ENCODE measurements at places on chromosomes 5 and 9.

- DNase-seq = no peak
These were observed 14.9 kb downstream of the DEPDC1B start for GRCh38 chr5:60685028-60685427.

DNA sequence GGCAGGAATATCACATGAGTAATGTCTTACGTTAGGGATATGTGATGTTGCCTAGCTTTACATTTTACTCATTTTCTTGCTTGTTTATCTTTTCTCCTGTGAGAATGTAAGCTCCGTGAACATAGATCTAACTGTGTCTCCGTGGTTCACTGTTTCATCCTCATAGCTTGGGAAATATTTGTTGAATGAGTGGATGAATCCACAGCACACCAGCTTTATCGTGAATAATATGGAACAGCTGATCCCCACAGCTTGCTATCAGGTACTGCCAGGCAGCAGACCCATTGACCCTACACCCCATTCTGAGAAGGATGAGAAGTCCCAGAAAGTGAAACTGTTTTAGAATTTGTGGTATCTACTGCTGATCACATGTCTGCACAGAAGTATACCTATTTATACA lies 106.8 kb upstream of the FBN2 start:
- DNase-seq = no peak

- no peak for DNase-seq
These were observed 43.0 kb upstream of the COL15A1 start for GRCh38 chr9:98900725-98901124.

GRCh38 chr5:96243203-96243602 lies 189.8 kb downstream of the PCSK1 start:
- no peak for DNase-seq

- DNase-seq = no peak
These were observed 152.9 kb downstream of the AUH start for GRCh38 chr9:91208837-91209236.

DNA sequence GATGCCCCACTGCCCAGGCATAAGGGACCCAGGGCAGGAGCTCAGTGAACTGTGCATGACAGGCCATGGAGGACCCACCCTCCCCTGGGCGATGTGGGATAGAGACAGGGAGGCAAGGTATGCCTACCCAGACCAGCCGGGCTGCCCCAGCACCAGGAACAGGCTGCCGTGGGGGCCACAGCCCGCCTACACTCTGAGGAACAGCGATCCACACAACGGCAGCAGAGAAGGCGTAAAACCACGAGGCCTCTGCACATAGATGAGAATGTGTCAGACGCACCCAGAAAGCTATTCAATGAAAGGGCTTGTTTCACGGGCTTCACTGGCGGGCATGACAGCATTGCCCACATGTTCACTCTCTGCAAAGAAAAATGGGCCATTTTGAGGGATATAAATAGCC lies 49.5 kb downstream of the SEMA4D start:
- no peak for DNase-seq

DNA sequence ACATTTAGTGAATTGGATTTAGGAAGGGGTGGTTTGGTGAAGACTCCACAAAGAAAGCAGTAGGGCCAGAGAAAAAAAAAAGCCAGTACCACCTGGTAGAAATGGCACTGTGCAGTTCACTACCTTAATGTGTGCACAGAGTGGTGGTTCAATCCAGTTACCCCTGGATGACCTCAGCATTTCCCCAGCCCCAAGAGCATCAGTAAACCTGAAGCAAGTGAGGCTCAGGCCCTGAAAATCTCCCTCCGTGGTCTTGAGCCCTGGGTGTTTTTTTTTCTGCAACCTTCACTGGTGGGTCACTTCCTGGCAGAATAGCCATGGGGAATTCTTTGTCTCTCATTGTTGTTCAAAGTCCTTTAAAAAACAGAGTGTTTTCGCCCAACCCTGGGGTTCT lies 202.9 kb downstream of the GADD45G start:
- no peak for DNase-seq

DNA sequence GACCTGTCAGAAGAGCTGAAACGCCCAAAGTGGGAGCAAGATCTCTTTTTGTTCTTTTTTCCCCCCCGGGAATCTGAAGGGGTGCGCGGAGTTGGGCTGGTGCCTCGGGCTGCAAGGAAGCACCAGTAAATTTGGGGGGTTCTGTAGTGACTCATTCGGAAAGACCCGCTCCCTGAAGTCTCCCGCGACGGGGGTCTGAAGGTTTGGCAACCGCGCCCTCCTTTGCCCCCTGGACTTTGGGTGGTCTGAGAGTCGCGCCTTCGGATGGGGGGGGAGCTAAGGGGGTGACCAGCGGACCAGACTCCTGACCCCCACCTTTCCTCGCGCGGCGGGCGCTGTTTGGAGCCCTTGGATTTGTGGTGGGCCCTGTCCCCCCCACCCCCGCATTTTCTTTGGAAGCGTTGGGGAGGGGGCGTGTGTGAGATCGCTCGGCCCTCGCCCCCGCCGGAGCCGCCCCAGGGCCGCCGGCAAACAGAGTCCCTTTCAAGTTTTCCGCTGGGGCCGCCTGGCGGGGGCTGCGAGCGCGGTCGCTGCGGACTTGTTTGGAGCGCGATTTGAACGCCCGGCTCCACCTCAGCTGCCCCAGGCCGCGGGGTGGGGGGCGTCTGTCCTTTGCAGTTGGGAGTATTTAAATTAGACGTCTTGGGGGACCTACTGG lies 2.0 kb downstream of the CXXC5 start:
- DNase-seq = peak; percentile 81

GRCh38 chr9:130692321-130692720 lies 1.3 kb upstream of the EXOSC2 start:
- DNase-seq = no peak

DNA sequence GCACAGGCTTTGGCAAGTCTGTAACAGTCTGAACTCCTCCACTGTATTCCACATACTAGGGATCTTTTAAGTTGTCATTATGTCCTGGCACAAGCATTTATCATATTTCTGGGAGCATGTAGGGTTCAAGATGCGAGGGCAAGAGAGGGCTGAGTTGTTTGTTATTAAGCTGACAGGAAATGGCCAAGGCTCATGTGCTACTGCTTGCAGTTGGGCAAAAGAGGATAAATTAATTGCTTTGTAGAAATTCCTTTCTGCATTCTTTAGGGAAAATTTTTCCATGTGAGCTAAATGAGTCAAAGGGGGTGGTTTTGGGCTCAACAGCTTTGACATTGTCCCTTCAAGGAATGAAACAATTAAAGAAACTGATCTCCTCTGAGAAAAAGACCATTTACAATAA lies 35.4 kb downstream of the DOCK8 start:
- no peak for DNase-seq

- no peak for DNase-seq
These were observed 512 bp downstream of the GRIN3A start for GRCh38 chr9:101737705-101738565.

GRCh38 chr5:98839469-98840383 lies 66.3 kb downstream of the RGMB start:
- DNase-seq = peak; percentile 22

DNA sequence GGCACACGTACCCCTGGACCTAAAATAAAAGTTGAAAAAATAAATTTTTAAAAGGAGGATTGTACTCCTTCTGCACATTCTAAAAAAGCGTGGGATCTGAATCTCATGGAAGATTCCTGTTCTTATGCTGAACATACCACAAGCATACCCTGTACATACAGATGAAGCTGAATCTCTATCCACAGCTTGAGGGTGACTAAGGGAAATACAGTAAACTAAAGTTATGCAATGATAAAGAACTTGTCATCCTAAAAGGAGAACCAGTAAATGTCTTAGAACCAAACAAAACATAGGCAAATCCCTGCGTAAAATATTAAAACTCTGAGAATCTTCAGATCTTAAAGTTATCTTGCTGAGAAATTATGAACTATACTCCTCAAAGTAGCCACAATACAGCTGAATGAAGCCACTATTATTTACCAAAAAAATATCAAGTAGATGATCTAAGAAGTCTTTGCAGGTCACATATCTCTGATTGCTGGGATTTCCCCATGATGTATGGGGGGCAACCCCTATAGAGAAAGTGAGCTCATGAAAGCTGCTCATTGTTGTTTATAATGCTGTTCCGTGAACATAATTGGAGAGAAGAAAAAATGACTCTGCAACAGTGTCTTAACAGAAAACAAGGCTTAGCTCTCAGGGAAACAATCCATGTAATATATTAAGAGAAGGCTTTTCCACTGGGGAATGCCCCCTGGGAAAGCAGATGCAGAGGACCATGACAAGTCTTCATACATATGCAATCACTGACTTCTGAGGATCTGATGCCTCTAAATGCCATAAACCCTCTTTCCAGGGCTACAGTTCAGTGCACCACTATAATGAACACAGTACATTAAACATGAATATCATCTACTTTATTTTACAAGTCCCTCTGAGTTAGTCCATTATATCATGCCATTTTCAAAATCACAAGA lies 210.1 kb downstream of the EPB41L4A start:
- no peak for DNase-seq

DNA sequence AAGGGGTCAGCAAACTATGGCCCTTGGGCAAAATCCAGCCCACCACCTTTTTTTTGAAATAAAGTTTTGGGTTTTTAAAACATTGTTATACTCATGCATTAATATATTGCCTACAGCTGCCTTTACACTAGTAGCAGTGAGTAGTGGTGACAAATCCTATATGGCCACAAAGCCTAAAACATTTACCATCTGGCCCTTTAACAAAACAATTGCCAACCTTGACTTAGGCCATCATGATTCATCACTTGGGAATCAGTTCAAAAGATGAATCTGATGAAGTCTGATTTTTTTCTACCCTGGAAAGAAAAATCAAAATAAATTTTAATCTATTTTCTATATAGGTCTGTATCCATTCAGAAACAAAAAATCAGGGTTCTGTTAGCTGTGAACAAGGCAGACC lies 484.9 kb downstream of the BNC2 start:
- no peak for DNase-seq

DNA sequence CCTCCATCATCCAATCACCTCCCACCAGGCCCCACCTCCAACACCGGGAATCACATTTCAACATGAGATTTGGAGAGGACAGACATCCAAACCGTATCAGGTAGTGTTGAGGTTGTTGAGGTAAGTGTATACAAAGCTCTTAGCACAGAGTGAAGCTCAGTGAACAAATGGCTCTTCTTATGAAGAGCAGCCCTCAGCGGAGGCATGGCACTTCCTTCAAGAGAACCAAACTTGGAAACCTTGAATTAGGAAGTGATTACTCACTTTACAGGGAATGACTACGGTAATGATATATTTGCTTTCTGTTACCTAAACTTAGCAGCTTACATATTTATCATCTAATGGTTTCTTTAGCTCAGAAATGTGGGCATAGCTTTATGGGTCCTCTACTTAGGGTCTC lies 92.8 kb downstream of the IQGAP2 start:
- DNase-seq = no peak

- no peak for DNase-seq
These were observed 760 bp downstream of the ALDH1B1 start for GRCh38 chr9:38393128-38393796.

DNA sequence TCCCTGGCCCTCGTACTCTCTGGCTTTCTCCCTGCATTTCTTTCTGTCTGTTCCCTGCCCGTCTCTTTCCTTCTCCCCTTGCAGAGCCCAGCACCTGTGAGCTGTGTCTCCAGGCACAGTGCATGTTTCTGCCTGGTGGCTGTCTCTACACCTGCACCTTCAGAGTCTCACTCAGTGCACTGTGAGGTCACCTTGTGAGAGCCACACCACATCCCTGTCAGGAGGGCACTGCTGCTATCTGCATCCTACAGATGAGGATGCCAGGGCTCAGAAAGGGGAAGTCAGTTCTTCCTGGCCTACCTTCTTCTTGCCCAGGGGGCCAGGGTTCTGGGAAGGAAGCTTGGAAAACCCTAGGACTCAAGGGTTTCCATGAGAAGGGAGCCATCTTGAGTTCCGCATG lies 69.7 kb upstream of the NEURL1B start:
- no peak for DNase-seq

- DNase-seq = no peak
These were observed 34.9 kb upstream of the FCHO2 start for GRCh38 chr5:72920690-72921502.

DNA sequence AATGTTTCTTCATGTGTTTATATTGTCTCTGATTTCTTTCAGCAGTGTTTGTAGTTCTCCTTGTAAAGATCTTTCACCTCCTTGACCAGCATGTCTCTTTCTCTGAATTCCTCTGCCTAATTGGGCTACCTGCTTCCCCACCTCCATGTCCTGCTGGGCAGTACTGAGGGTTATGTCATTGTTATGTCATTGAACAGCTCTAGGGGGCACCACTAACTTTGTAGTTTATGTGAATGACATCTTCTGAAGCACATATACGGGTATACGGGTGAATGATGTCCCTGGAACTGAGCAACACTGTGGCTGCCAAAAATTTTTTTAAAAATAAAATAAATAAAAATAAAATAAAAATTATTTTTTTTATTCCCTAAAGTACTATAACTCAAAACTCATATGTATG lies 16.9 kb upstream of the SNCAIP start:
- DNase-seq = no peak

GRCh38 chr9:83466877-83467276 lies 71.3 kb downstream of the FRMD3 start:
- no peak for DNase-seq

DNA sequence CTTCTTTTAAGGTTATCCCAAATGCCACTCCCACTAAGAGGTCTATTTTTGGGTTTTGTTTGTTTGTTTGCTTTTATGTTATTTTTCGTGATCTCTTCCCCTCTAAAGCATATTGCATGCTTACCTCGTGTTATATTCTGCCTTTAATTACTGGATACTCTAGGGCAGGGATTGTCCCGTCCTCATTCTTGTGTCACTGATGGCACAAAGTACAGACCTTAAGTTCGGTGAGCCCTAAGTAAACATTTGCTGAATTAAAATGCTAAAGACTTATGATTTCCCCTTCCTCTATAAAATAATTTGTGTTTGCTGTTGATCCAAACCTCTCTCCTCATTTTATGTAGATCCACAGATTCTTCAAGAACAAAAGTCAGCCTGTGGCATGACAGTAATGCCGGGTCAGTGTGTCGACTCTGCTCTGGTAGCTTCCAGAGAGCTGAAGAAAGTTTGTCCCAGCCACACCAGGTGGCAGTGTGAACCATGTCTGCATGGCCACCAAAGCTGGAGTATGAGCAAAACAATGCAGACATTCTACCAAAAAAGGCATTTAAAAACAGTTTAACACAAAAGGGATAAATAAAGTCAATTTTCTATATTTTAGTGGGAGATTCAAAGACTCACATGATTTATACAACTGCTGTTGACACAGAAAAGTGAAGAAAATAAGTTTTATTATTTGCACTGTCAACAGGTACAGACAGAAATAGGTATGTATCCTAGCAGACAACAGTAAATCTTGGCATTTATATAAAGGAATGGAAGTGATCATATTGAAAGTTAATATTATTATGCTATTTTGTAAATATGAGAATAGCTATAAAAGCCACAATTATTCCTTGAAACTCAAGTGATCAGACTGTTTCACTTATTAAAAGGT lies 17.9 kb upstream of the POC5 start:
- no peak for DNase-seq

Measured in 8988T (cell line).